Activated naive CD4-positive, alpha-beta T cell (primary cell): ENCODE measurements at places on chromosomes 1 and 21.

- DNase-seq = no peak
Measured at GRCh38 chr1:28050776-28051175, 37.6 kb downstream of the EYA3 start.

DNA sequence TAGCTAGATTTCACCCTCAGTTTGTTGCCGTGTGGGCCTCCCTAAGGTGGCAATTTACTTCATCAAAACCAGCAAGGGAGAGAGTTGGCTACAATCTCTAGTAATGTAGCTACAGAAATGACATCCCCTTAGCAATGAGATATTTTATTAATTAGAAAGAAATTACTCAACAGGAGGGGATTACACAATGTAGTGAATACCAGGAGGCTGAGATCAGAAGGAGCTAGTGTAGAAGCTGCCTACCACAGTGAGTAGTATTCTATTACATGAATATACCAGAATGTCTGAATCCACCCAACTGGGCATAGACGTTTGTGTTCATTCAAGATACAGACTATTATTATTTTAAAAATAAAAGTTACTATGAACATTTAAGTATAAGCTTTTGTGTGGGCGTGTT is 868.2 kb upstream of the CXADR start:
- DNase-seq = no peak

DNA sequence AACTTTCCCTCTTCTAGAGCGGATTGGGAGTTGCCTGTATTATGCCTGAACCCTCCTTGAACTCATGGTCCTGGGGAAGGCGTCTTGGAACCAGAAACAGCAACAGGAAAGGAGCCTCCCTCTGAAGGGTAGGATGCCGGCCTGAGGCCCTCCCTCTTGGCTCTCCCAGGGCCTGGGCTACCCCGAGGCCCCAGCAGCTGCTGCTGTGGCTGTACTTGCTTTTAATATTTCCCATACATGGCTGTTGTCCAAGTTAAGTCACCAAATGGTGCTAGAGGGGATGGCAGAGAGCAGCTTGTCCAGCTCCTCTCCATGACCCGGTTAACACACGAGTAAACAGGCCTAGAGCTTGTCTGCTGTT is 10.5 kb downstream of the CHRNB2 start:
- DNase-seq = no peak

DNA sequence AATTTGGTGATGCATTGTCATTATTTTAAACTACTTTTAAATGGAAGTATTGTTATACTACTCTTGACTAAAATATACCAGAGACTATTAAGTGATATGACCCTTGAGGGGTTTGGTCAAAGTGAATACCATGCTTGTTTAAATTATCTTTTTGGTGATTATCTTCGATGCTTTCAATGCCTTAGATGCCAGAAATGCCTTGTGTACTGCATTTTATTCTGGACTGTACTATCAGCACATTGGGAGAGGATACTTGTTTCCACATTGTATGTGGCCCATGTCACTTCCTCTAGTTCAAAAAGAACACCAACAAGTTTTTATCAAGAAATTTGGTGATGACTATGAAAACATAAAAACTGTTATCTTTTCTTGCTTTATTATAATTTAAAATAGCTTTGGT is 16.3 kb downstream of the MAP3K7CL start:
- DNase-seq = no peak

DNA sequence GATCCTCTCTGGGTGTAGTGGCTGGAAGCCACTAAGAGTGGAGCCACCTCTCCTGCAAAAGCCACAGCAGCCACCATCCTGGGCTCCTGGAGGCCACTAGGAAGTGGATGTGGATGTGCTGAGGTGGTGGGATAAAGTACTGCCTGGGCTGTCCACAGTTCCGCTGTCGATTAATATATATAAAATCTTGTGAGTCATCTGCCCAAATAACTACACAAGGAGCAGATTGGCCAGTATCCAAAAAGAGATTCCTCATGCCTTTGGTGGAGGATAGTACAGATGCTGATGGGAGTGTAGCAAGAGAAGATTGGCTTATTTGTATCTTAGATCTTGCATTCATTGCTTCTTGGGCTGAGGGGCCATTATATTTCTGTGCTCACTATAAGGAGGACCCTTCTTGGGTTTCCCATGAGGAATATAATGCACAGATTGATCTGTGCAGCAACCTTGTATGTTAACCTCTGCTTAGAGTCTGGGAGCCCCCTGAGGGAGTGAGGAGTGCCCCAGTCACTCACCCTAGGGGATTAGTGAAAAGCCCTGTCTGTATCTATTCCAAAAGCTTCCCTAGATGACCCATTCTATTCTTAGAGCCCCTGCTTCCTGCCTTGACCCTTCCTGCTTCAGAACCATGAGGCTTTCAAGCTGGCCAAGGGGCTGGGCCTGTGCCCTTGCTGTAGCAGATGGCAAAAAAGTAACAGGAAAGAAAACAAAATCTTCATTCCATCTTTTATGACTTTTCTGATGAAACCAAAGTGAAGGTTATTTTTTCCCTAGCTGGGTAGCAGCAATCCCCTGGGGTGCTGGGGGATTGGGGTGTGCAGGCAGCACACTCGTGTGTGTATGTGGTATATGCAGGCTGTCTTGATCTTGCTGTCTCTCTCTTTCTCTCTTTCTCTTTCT is 31.7 kb downstream of the RCSD1 start:
- DNase-seq = no peak

DNA sequence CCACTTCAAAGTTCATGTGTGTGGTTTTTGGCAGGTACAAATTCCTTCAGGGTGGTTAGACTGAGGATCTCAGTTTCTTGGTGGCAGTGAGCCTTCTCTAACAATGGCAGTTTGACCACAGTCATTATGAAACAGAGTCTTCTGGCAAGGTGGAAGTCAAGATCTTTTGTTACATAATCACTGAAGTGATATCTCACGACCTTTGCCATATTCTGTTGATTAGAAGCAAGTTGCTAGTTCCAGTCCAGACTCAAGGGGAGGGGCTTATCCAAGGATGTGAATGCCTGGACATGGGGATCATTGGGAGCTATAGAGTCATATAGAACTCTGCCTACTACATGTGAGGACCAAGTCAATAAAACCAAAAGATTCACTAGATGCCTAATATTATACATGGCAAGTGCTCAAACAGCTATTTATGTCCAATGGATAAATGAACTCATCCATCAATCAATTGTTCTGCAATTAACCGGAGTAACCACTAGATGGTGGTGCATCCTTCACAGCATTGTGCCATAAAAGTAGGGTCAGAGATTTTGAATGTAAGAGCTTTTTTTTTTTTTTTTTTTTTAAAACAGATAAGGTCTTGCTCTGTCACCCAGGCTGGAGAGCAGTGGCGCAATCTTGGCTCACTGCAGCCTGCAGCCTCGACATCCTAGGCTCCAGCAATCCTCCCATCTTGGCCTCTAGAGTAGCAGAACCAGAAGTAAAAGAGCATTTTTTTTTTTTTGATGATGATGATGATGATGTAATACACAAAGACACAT is 131.9 kb downstream of the CRB1 start:
- no peak for DNase-seq

- no peak for DNase-seq
Measured at GRCh38 chr1:196677781-196678509, 26.1 kb downstream of the CFH start.

DNA sequence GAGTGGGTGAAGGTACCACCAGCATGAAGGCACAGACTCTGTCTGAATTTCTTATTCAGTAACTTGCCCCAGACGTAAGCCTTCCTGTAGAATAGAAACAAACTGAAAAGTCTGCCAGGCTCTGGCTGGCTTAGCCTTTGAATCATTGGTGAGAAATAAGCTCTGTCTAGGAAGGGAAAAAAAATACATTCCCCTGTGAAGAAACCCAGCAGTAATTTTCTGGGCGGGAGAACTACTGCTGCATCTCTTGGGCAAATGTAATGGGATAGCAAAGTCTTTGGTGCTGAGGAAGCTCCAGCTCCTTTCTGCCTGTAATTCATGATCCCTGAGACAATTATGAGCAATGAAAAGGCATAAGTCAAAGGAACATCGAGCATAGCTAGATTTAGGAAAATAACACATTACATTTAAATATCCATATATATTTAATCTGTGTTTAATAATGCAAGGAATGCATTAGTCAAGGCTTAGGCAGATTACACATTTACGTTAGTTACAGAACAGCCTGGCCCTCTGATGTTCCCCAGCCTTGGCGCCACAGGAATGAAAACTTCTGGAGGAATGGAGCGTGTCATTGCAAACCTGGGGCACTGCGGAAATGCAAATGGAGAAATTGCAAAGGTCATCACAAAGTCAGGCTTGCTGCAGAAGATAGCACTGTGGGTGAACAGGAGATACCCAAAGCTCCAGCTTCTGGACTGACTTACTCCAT is 216.3 kb upstream of the CAMK1G start:
- no peak for DNase-seq

DNA sequence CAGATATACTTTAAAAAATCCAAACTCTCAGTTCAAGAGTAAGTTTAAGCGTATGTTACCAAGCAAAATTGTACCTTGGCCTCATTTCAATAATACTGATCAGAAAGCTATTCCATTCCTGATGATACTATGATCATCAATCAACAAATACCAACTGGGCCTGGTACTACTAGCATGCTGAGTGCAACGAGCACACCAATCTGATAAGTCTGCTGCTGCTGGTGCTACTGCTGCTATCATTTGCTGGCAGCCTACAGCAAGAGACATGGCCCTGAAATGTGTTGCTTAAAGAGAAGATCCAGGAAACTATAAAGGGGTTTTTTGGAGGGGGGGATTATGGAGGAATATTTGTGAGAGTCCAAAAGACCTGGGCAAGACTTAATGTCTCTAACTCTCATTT is 39.7 kb downstream of the NME7 start:
- DNase-seq = no peak

- no peak for DNase-seq
Measured at GRCh38 chr1:178945763-178946266, 74.9 kb upstream of the ANGPTL1 start.

GRCh38 chr1:53810007-53810406 is 28.1 kb downstream of the NDC1 start:
- DNase-seq = no peak
